Progenitor cell of endocrine pancreas (in vitro differentiated cells): ENCODE measurements at places on chromosomes 4 and X.

DNA sequence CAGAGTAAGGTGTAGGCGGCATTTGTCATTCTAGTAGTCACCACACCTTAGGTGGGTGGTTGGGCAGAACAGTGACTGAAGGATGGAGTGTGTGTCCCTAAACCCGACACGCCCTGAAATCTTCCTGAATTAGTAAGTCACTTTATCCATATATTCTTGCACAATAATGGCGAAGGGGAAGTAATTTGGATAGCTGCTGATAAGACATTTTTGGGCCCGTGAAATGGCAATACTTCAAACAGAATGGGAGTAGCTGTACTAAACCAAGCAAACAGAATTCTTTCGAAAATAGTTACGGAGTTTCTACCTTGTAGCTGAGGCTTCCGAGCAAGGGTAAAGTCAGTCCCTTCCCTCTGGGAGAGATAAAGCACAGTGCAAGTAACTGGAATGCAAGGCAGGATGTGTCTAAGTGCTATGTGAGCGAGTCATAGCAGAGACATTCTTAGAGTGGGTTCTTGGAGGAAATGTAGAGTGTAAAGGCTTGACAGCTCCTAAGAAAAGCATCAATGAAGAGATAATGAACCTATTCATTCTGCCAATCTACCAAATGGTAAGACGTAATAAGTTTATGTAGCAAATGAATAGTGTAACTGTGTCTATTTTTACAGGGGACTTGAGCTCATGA, 72.8 kb downstream of the CLCN5 start:
- no peaks in the 10 kb centered on the region for H3K4me1 ChIP-seq
- no peaks in the 10 kb centered on the region for H3K27me3 ChIP-seq
- H3K36me3 ChIP-seq = peaks cover 1% of the 10 kb centered on the region
- DNase-seq = no peak

- no peaks in the 10 kb centered on the region for H3K27me3 ChIP-seq
- H3K4me3 ChIP-seq = no peak overlapping the region
- DNase-seq = no peak
- H3K4me1 ChIP-seq = peaks cover 5% of the 10 kb centered on the region
- H3K36me3 ChIP-seq = no peaks in the 10 kb centered on the region
- H3K27ac ChIP-seq = no peak overlapping the region
Observed at GRCh38 chr4:20078644-20079043, 173.1 kb upstream of the SLIT2 start.

DNA sequence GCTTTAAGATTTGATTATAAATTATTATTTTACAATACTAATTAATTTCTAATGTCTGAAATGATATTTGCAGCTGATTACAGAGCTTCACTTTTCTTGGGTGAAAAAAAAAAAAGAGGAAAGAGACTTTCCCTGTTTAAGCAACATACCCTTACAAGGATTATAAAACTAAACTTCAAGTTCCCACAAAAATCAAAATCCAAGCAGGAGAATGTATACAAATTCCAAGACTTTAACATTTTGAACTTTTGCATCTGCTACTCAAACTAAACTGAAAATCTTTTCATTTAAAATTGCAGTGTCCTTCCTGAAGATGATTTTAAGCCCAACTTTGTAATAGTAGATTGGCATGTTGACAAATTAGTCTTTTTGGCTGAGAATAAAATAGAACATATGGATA, 742.4 kb upstream of the INTU start:
- no peak for DNase-seq
- H3K36me3 ChIP-seq = no peaks in the 10 kb centered on the region
- no peaks in the 10 kb centered on the region for H3K27me3 ChIP-seq
- H3K4me1 ChIP-seq = no peaks in the 10 kb centered on the region
- H3K4me3 ChIP-seq = no peak overlapping the region

DNA sequence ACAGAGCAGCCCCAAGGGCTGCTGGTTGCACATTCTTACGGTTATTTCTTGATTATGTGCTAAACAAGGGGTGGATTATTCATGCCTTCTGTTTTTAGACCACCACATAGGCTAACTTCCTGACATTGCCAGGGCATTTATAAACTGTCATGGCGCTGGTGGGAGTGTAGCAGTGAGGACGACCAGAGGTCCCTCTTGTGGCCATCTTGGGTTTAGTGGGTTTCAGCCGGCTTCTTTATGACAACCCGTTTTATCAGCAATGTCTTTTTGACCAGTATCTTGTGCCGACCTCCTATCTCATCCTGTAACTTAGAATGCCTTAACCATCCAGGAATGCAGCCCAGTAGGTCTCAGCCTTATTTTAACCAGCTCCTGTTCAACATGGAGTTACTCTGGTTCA, 212.4 kb upstream of the GRID2 start:
- H3K4me1 ChIP-seq = no peaks in the 10 kb centered on the region
- no peak overlapping the region for H3K27ac ChIP-seq
- DNase-seq = no peak

- DNase-seq = peak; percentile 96
- H3K27ac ChIP-seq = peak within 1 kb of the TSS; percentile 99
- H3K4me3 ChIP-seq = peak within 1 kb of the TSS; percentile 98
- no peaks in the 10 kb centered on the region for H3K27me3 ChIP-seq
- peaks cover 40% of the 10 kb centered on the region for H3K4me1 ChIP-seq
- H3K36me3 ChIP-seq = peaks cover 7% of the 10 kb centered on the region
Observed at GRCh38 chr4:8440492-8441311, at the start of the genes ACOX3 and TRMT44. TSS of gene ACOX3 (minus strand) at chr4:8440723. CDS start at chr4:8416521, 24,202 bp downstream. TSS of gene TRMT44 (plus strand) at chr4:8440777. CDS start at chr4:8440823, 46 bp downstream.

DNA sequence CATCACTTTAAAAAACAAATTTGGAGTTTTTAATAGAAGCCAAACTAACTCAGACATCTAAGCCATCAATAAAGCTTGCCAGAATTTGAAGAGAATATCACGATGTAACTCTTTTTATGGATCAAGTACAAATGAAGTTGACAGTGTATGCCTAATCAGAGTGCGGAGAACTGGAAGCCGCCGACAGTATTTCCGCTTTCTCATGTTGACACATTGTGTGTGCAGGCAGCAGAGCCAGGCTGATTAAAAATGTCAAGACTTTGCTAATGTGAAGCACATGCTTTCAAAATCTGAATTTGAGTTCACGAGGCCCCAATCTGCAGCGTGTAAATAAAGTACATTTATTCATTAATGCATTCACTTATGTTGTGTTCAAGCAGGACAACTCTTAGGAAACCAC, 161.2 kb downstream of the TENM3 start:
- H3K36me3 ChIP-seq = peaks cover 1% of the 10 kb centered on the region
- H3K27me3 ChIP-seq = no peaks in the 10 kb centered on the region
- H3K4me1 ChIP-seq = no peaks in the 10 kb centered on the region
- no peak overlapping the region for H3K27ac ChIP-seq
- no peak for DNase-seq

- no peaks in the 10 kb centered on the region for H3K36me3 ChIP-seq
- DNase-seq = no peak
- no peak overlapping the region for H3K4me3 ChIP-seq
- H3K27ac ChIP-seq = peak overlapping the region; percentile 69
Observed at GRCh38 chr4:88097301-88097700, 61.1 kb downstream of the ABCG2 start.

DNA sequence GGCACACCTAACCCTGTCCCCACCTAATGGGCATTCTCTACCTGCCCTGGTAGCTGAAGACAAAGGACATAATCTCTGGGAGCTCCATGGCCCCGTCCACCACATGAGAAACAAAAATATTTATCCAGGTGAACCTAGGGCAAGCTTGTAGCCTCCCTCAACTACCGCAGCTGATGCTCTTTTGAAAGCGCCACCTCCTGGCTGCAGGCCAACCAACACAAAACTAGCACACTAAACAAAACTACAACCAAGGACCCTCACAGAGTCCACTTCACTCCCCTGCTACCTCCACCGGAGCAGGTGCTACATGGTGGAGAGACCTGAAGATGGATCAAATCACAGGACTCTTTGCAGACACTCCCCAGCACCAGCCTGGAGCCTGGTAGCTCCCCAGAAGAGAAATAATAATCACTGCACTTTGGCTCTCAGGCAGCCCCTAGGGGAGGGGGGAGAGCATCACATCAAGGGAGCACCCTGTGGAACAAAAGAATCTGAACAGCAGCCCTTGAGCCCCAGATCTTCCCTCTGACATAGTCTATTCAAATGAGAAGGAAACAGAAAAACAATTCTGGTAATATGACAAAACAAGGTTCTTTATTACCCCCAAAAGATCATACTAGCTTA, 111.3 kb upstream of the ATP8A1 start:
- H3K36me3 ChIP-seq = no peaks in the 10 kb centered on the region
- H3K4me1 ChIP-seq = peaks cover 2% of the 10 kb centered on the region
- H3K27me3 ChIP-seq = peaks cover 4% of the 10 kb centered on the region
- DNase-seq = no peak

DNA sequence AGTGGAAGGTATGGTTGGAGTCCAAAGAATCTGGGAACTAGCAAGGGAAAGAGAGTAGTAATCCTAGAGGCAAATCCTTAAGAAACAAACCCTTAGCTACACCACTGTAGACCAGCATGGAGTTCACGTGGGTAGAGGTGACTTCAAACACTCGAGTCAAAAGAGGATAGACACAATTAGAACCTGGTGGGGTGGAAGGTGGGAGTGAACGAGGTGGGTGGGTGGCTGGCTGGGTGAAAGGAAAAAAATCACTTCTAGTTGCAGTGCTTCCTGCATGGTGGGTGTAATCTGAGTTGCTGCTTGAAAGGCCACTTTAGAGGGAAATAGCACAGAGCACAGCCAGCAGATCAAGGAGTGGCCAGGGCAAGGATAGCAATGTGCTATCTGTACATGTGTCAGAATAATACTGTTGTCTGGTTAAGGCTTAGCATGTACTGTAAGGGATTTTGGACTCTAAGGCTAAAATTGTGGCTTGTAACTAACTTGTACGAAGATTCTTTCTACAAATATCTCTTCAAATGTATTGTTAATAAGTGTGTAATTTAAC, 356.2 kb downstream of the GRIA2 start:
- peak overlapping the region; percentile 8 for H3K27ac ChIP-seq
- H3K4me3 ChIP-seq = no peak overlapping the region
- no peaks in the 10 kb centered on the region for H3K27me3 ChIP-seq
- no peak for DNase-seq
- H3K36me3 ChIP-seq = no peaks in the 10 kb centered on the region
- H3K4me1 ChIP-seq = peaks cover 7% of the 10 kb centered on the region

DNA sequence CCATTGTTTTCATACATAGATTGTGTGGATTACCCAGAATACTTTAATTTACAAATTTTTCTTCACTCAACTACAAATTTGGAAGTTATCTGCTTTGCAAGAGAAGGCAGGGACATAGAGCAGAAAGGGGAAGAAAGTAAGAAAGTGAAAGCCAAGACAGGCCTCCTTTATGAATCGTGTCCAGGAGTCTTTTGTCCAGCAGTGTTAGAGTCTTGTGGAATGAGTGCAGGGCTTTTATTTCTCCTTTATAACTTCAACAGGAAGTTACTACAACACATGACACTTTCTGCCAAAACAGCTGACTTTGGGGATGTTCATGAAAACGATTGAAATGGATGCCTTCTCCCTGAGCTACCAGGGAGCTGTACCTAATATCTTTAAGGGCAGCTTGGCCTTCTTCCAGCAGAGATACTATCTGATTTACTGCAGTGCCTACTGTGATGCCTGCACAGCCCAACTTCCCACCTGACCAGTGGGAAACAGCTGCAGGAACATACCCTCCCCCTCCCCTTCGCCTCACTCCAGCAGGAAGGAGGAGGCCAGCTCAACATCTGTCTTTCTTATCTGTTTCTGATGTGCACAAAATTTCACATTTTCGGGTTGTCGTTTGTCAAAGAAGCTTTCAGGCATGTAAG, 557.7 kb upstream of the SLIT2 start:
- no peak overlapping the region for H3K27ac ChIP-seq
- no peak for DNase-seq
- H3K27me3 ChIP-seq = no peaks in the 10 kb centered on the region
- H3K36me3 ChIP-seq = no peaks in the 10 kb centered on the region
- no peaks in the 10 kb centered on the region for H3K4me1 ChIP-seq

DNA sequence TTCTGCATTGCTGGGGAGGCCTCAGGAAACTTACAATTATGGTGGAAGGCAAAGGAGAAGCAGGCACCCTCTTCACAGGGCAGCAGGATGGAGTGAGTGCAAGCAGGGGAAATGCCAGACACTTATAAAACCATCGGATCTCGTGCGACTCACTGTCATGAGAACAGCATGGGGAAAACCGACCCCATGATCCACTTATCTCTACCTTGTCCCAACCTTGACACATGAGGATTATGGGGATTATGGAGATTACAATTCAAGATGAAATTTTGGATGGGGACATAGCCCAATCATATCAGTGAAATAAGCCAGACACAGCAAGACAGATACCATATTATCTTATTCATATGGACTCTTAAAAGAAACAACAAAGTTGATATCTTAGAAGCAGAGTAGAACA, 134.9 kb downstream of the C4orf33 start:
- no peaks in the 10 kb centered on the region for H3K36me3 ChIP-seq
- no peak overlapping the region for H3K4me3 ChIP-seq
- no peaks in the 10 kb centered on the region for H3K4me1 ChIP-seq
- no peak for DNase-seq

GRCh38 chrX:97401154-97401553, 517.4 kb downstream of the RPA4 start:
- no peaks in the 10 kb centered on the region for H3K27me3 ChIP-seq
- H3K27ac ChIP-seq = no peak overlapping the region
- H3K4me3 ChIP-seq = no peak overlapping the region
- DNase-seq = no peak

GRCh38 chr4:156132196-156132595, 178.5 kb upstream of the CTSO start:
- no peak overlapping the region for H3K27ac ChIP-seq
- no peaks in the 10 kb centered on the region for H3K27me3 ChIP-seq
- no peaks in the 10 kb centered on the region for H3K4me1 ChIP-seq
- DNase-seq = no peak
- no peaks in the 10 kb centered on the region for H3K36me3 ChIP-seq

DNA sequence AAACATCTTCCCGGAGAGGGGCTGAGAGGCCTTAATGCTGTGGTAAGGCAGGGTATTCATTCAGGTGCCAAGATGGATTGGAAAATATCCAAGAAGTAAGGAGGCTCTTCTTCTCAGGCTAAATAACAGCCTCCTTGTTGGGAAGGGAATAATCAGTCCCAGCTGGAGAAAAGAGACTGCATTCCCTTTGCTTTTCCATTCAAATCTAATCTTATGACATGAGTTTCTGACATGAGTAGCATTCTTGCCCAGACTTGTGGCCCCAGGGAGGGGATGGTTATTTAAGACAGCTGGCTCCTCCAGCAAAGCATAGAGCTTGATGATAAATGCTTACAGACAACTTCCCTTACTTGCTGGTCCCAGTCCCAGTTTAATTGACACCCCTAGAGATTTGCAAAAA, 98.3 kb downstream of the DCLK2 start:
- DNase-seq = no peak
- no peaks in the 10 kb centered on the region for H3K4me1 ChIP-seq
- no peaks in the 10 kb centered on the region for H3K36me3 ChIP-seq
- H3K4me3 ChIP-seq = no peak overlapping the region
- no peaks in the 10 kb centered on the region for H3K27me3 ChIP-seq

GRCh38 chrX:36963069-36963808, 44.9 kb upstream of the FAM47C start:
- peaks cover 2% of the 10 kb centered on the region for H3K36me3 ChIP-seq
- H3K27ac ChIP-seq = peak overlapping the region; percentile 88
- H3K4me1 ChIP-seq = peaks cover 6% of the 10 kb centered on the region
- peak overlapping the region; percentile 73 for H3K4me3 ChIP-seq
- DNase-seq = no peak

DNA sequence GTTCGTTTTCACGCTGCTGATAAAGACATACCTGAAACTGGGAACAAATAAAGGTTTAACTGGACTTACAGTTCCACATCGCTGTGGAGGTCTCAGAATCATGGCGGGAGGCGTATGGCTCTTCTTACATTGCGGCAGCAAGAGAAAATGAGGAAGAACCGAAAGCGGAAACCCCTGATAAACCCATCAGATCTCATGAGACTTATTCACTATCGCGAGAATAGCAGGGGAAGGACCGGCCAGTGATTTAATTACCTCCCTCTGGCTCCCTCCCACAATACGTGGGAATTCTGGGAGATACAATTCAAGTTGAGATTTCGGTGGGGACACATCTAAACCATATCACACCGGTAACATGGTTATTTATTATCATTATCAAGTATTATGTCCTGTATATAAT, 2204.5 kb downstream of the ARAP2 start:
- no peak overlapping the region for H3K4me3 ChIP-seq
- no peaks in the 10 kb centered on the region for H3K36me3 ChIP-seq
- no peak for DNase-seq
- H3K27ac ChIP-seq = no peak overlapping the region
